Brain (organoid and tissue), 16 donors: ENCODE measurements at places on chromosomes 7 and 10. TPM values are rescaled to one million over a fixed set of nuclear protein-coding genes. Genes with fewer than 3 reads are reported as not detected.

GRCh38 chr10:76459016-76459730 lies 1027.7 kb downstream of the LRMDA start:
- peak; percentile 90 for DNase-seq

GRCh38 chr7:35801392-35802101 lies 690 bp downstream of the SEPTIN7 start:
- peak; percentile 86 for DNase-seq

DNA sequence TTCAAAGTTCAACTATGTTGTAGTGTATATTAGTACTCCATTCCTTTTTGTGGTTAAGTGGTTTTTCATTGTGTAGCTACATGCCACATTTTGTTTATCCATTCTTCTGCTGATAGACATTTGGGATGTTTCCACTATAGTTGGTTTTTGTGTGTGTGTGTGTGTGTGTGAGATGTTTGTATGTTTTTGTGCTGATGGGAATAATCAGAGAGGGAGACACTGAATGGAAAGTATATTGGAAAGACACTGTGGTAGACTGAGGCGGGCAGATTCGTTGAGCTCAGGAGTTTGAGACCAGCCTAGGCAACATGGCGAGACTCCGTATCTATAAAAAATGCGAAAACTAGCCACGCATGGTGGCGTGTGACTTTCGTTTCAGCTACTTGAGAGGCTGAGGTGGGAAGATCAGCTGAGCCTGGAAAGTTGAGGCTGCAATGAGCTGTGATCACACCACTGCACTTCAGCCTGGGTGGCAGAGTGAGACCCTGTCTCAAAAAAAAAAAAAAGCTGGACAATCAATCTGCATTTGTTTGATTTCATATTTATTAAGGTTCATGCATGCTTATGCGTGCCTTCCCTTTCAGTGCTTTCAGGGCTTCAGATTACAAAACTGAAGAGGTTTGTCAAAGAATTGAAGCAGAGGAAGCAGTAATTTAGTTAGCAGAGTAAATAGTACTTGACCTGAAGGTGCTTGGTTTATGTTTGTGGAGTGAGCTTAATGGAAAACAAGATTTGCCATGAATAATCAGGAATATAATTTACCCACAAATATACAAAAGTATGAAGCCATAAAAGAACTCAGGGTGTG lies 14.7 kb downstream of the SEC24C start:
- DNase-seq, result no peak

Gene AKR1C4
- polyA plus RNA-seq, result not detected

GRCh38 chr7:51797371-51797770 lies 480.8 kb upstream of the COBL start:
- no peak for DNase-seq

Gene MBL2
- not detected for polyA plus RNA-seq

GRCh38 chr10:105210546-105210945 lies 569.5 kb downstream of the SORCS3 start:
- DNase-seq, result no peak

- no peak for DNase-seq
Measured at GRCh38 chr10:59536167-59537014, 173.3 kb downstream of the SLC16A9 start.

DNA sequence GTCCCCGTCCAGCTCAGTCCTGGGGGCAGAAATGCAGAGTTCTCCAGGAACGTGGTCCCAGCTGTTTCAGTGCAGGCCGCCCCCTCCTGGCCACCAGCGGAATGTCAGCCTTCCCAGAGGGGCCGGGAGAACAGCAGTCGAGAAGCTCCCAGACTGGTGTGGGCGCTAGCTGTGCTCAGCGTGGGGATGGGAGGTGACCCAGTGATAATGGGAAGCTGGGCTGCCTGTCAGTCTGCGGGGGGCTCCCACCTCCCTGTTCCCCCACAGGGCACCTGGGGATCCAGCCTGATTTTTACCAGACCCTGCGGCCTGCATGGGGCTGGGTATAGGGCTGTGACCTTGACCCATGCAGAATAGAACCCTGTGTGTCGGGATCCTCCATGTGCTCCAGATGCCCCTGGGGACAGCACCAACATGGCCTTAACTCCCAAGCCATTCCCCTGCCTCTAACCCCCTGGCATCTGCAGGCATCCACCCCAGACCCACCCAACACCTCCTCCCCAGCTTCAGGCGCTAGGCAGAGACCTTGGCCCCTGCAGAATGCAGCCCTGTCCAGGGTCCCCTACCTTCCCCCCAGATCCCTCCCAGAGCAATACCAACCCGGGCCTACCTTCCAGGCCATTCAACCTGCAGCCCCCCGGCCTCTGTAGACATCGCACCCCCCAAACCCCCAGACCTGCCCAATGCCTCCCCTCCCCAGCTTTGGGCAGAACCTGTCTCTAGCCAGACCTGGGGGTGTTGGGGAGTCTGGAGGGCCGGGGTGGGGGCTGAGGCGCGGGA lies 880 bp upstream of the ELN start:
- DNase-seq, result peak; percentile 68
